Stimulated activated CD8-positive, alpha-beta memory T cell treated with anti-CD3 and anti-CD28 coated beads, Interleukin-7, amount 100 ng/mL, for 24 hours (primary cell): ENCODE measurements at places on chromosomes 5 and 9.

DNA sequence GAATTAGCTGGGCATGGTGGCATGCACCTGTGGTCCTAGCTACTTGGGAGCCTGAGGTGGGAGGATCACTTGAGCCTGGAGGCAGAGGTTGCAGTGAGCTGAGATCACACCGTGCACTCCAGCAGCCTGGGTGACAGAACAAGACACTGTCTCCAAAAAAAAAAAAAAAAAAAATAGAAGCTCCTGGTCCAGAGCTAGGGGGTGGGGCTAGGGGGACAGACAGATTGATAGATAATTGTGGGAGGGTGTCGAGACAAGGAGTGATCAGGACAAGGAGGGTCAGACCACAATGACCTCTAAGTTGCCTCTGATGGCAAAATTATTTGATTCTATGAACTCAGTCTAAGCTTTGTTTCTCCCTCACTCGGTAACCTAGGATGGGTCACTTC lies 6.6 kb upstream of the PHF19 start:
- no peak for DNase-seq

- no peak for DNase-seq
These were observed 13.2 kb downstream of the REEP5 start for GRCh38 chr5:112908854-112909253.

DNA sequence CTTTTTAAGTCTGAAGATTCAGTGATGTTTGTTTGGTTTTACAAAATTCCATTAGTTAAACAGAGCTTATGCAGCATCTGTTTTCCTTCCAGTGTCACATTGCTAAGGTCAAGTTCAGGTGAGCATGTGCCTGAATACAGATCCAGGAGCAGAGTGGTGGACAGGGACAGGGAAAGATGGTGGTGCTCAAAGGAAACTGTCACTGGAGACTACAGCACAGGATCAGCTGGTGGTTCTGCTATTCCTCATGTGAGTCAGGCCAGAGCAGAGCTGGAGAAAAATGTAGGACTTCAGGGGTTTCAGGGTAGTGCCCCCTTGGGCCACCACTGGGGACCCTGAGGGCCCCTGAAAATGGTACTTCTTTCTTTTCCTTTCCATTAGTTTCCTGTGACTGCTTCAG lies 283.5 kb upstream of the DAP start:
- no peak for DNase-seq

- no peak for DNase-seq
These were observed 176.3 kb downstream of the MACROH2A1 start for GRCh38 chr5:135222771-135223170.

GRCh38 chr5:145236983-145237382 lies 598.2 kb downstream of the PRELID2 start:
- DNase-seq, result no peak

DNA sequence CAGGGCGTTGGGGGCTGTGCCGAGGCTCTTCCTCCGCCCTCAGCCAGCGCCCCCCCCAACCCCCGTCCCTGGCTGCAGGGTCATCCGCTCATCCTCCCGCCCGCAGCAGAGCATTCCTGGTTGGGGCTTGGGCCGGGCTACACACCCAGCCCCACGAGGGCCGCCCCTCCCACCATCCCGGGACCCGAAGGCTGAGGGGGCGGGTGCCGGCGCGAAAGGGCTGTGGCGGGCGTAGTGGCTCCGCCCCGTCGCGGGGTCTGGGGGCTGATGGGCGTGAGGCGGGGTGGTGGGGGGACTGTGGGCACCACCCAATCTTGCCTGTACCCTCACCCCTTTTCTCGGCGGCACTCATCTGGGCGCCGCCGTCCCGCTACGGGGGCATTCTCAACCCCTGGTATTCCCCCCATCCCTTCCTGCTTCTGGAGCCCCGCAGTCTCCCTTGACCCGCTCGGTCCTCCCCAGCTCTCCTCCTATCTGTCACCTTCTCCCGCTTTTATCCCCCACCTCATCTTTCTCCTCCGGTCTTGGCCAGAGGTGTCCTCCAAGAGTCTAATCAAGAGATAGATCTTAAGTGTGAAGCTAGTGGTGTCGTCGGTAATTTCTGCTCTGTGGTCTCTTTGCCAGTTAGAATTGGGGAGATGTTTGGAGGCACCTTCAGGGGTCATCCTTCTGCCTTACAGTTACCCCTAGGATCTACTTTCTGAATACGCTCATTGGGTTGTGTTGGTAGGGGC lies 1.6 kb downstream of the FER start:
- DNase-seq, result no peak

DNA sequence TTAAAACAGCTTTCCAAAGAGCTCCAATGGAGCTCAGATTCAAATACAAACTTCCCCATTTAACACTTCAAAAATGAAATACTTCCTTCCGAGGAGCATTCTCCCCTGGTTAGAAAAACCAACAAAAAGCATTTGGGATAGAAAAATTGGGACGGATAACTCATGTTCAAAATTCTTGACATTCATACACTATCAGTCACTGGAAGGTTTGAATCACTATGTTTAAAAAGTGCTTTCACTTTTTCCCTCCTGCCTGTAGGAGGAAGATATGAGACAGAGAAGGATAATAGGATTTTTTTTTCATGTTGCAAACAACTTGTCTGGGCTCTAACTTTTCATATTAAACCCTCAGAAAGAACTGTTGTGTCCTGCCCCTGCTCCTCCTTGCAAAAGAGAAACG lies 412.0 kb downstream of the ACTL7B start:
- no peak for DNase-seq

- DNase-seq, result no peak
These were observed 237.8 kb downstream of the PAPPA start for GRCh38 chr9:116391306-116391900.

- no peak for DNase-seq
These were observed 45.7 kb upstream of the CFAP157 start for GRCh38 chr9:127660886-127661741.

- no peak for DNase-seq
These were observed 39.1 kb downstream of the COL23A1 start for GRCh38 chr5:178551059-178551458.

- DNase-seq, result no peak
These were observed 42.9 kb downstream of the SHC3 start for GRCh38 chr9:89135591-89136166.

GRCh38 chr5:142478113-142478512 lies 153.3 kb upstream of the SPRY4 start:
- no peak for DNase-seq

DNA sequence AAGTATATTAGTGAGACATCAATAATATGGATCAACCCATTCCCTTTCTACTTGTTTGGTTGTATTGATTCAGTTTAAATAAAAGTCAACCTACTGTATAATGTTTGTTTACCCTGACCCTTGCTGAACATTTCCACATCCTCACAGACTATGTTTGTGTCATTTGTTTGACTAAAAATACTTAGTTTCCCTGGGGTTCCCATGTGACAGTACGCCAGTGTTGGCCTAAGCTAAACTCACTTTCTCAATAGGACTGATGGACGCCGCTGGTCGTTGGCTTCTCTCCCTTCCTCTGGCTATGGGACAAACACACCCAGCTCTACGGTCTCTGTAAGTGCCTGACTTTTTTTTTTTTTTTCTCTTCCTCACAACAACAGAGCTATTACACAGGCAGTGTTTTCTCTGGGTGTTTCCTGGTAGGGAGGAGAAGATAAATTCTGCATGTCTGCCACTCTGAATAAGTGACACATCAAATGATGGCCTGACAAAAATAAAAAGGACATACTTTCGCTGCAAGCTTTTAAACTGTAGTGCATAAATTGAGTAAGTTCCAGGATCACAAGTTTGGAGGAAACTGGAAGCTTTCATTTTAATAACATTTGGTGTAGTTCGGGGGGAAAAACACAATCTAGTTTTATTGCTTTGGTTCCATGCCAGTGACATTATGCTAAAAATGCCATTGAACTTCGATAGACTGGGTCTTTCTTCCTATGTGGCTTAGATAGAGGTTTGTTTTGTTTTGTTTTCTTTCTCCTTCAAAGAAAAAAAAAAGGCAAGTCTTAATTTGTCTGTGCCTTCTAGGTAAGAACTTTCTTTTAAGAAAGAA lies 101.0 kb downstream of the CD180 start:
- no peak for DNase-seq

- DNase-seq, result no peak
These were observed 73.4 kb downstream of the ANGPTL2 start for GRCh38 chr9:127049044-127049443.

DNA sequence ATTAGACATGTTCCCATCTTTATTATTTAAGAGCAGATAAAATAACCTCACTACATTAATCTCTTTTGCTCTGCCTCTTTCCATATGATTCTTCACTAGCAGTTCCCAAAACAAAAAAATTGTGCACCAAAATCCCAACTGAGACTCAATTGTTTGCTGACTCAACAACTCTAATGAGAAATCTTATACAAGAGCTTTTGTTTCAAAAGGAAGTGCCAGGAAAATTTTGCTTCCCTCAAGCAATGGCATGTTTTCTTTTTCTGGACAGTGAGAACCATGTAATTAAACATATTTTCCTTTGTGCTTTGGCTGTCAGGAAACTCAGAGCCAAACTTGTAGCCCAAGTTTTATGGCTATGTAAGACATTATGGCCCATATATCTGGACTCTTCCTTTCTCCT lies 62.0 kb downstream of the TMC1 start:
- DNase-seq, result no peak

GRCh38 chr5:72465601-72466563 lies 41.3 kb downstream of the ZNF366 start:
- DNase-seq, result no peak

- DNase-seq, result no peak
These were observed 92.1 kb upstream of the MAP1B start for GRCh38 chr5:72015103-72015548.

DNA sequence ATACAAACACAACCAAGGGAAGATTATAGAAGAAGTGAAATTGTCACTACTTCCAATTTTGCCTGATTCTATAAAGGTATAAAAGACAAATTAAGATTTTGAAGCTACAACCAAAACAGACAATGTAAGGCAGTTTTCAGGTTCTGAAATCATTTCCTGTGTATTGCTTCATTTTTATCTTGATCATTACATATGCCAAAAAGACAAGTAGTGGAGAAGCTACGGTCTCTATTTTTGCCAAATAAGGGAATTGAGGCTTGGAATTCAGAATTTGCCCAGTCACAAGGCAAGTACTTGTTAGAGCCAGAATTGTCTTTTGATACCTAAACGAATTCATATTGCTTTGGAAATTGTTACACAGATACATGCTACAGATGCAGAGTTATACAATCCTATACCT lies 20.6 kb downstream of the EDIL3 start:
- no peak for DNase-seq

GRCh38 chr9:121660367-121660766 lies 8.9 kb downstream of the DAB2IP start:
- DNase-seq, result no peak

DNA sequence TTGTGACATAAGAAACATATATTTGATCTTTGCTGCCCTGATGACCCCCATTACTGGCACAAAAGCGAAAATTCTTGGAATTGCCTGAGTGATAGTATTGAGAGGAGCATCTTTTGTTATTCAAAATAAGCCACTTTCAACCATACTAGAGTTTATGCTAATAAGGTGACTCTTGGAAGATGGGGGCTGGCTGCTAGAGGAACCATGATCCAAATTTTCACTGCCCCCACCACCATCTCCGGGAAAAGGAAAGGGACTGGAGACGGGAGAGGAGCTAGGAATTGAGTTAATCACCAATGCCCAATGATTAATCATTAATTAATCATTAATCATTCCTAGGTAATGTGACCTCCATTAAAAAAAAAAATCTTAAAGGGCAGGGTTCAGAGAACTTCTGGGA lies 25.6 kb downstream of the FBXW11 start:
- no peak for DNase-seq

GRCh38 chr5:54254482-54255198 lies 55.7 kb downstream of the ARL15 start:
- no peak for DNase-seq

- DNase-seq, result no peak
These were observed 179.6 kb downstream of the GRIA1 start for GRCh38 chr5:153670101-153670500.

GRCh38 chr9:98178874-98179850 lies 13.3 kb downstream of the CORO2A start:
- DNase-seq, result no peak

DNA sequence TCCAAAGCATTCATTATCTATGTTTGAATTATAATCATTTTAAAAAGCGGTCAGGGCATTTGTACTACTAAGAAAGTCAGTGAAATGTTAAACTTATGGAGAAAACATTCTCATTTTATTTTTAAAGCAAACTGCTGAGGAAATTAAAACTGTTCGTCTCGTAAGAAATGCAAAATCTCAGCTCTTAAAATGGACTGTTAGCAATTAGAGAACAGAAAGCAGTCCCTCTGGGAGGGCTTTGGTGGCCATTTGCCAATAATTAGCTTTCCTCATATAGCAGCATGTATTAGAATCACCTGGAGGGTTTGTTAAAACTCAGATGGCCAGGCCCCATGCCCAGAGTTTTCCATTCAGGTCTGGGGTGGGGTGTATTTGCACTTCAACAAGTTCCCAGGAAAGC lies 120.7 kb upstream of the RASEF start:
- DNase-seq, result no peak

GRCh38 chr9:37271679-37272078 lies 150.8 kb upstream of the GRHPR start:
- no peak for DNase-seq

GRCh38 chr5:58407042-58407719 lies 52.7 kb downstream of the PLK2 start:
- DNase-seq, result no peak

DNA sequence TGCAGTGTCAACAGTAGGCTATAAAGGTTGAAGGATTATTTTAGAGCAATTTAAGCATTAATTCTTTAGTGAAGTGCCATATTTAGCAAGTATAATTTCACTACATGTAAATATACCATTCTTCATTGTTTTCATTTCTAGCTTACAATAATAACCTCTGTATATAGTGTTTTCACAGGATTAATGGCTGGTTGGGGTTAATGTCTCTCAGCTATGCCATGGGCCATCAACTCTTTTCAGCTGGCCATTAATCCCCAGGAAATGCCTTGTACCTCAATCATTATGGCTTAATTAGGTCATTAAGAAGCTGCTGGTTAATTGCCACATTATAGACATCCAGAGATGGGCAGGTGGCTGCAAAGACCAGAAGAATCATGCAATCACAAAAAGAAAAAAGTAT lies 715.1 kb downstream of the MAT2B start:
- no peak for DNase-seq

- no peak for DNase-seq
These were observed 43.9 kb upstream of the HMGCS1 start for GRCh38 chr5:43357067-43357466.
